Caco-2 (cell line): ENCODE measurements at places on chromosomes 16 and 17. TPM values are rescaled to one million over a fixed set of nuclear protein-coding genes. Genes with fewer than 3 reads are reported as not detected.
A peak's percentile ranks its signal among the peaks of the same experiment; 100 is the strongest.

- no peaks in the 10 kb centered on the region for H3K36me3 ChIP-seq
- DNase-seq = no peak
- peak overlapping the region; percentile 60 for H3K27ac ChIP-seq
- no peak overlapping the region for H3K4me3 ChIP-seq
- peaks cover 62% of the 10 kb centered on the region for H3K4me1 ChIP-seq
- H3K27me3 ChIP-seq = no peaks in the 10 kb centered on the region
Measured at GRCh38 chr17:31452561-31453110, 61.2 kb downstream of the RAB11FIP4 start.

- H3K27me3 ChIP-seq = no peaks in the 10 kb centered on the region
- peaks cover 6% of the 10 kb centered on the region; the same call in 1 of the 2 replicates for H3K4me1 ChIP-seq
- DNase-seq = no peak
- H3K27ac ChIP-seq = no peak overlapping the region
- no peak overlapping the region for H3K4me3 ChIP-seq
Measured at GRCh38 chr16:88928405-88929090, 48.5 kb downstream of the CBFA2T3 start.

The NT5M gene
- 0.86 and 1.3 TPM in 2 replicates for total RNA-seq

The MYH3 gene
- total RNA-seq = 2.4 and 2.7 TPM in 2 replicates

GRCh38 chr16:86296256-86296655, 214.1 kb upstream of the FOXF1 start:
- peaks cover 6% of the 10 kb centered on the region; the same call in 1 of the 2 replicates for H3K4me1 ChIP-seq
- no peaks in the 10 kb centered on the region for H3K36me3 ChIP-seq
- DNase-seq = no peak
- peaks cover 5% of the 10 kb centered on the region for H3K27me3 ChIP-seq
- no peak overlapping the region for H3K4me3 ChIP-seq
- H3K27ac ChIP-seq = no peak overlapping the region
